ENCODE measurements at places on chromosomes 7 and 10. TPM values are rescaled to one million over a fixed set of nuclear protein-coding genes. Genes with fewer than 3 reads are reported as not detected.

DNA sequence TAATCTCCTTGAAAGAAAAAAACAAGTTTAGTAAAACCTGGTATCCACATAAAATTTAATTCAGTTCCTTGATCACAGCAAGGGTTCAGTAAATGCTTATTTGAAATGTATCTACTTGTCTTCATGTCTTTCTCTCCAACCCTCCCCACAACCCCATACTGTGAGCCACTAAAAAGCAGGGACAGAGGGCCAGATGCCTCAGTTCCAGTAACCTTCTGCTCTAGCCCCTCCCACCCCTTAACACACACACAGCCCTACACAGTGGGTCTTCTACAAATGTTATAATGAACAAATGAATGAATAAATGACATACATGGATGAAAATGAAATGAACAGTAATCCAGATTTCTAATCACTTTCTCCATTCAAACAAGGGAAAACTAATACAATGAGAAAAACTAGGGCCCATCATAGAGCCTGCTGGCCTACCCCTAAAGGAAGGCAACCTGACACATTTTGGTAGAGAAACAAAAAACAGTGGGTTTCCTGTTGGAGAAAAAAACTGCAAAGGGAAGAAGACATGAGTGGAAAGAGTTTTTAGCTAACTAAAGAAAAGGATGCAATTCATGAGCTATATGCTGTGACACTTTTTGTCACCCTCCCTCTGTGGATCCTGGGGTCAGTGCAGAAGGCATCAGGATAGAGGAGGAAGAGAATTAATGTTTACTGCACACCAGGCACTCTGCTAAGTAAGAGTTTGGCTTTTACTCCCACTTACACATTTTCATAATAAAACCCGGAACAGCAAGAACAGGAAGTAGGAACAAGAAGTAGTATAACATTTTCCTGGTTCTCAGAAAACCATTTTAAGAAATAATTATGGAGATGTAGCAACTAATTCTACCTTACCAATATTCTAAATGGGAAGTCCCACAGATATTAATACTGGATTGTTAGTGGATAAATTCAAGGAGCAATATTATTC, 38.1 kb downstream of the ELMO1 start:
- no peak for DNase-seq

DNA sequence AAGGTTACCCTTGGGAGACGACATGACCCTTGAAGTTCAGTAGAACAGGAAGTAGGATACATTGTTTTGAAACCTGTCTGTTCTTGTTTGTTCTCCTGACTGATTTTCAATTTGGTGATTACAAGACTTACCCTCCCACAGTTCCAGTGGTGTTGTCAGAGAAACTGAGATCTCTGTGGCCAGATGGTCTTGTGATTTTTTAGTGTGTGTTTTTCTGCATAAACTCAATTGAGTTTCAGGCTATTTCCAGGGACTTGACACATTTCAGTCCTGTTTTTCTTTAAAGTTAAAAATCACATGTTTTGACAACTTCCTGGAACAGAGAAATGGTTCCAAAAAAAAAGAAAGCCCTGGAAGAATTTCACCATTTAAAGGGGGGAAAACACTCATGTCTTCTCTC, 22.3 kb downstream of the PIK3CG start:
- no peak for DNase-seq

DNA sequence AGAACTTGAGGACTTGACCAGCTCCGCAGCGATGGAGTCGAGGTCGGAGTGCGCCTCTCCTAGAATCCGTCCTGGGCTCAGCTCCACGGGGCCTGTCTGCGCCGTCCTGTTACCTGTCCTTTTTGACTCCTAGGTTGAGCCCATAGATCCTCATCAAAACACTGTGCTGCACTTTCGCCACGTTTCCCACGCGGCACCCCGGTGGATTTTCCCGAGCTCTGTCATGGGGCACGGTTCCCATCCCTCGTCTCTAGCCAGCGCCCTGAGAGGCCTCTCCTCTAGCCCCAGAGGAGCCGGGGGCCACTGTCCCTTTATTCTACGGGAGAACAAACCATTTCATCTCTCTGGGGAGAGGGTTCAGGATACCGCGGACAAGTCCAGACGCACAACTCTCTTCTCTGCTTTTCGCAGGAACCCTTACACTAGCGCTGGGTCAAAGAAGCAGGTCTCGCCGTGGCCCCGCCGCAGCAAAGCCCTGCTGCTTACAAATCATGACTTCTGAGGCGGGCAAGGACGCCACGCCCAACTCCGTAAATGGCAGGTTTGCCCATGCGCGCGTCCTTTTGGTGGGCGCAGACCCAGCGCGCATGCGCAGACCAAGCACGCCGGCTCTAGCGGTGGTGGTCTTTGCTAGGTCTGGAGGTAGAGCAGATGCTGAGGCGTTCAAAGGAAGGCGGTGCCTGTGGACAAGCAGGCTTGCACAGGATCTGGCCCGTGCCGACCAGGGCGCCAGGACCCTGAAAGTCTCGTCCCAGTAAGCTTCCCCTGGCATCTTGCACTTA, 10.3 kb upstream of the ANKRD7 start:
- peak; percentile 95 for DNase-seq

GRCh38 chr7:727104-727805, at the start of gene PRKAR1B:
Gene PRKAR1B (minus strand): TSS chr7:727281. CDS start chr7:711505, 15,776 bp downstream.
- no peak for DNase-seq

GRCh38 chr10:69088471-69088769, 517 bp downstream of the SRGN start:
- DNase-seq: no peak

DNA sequence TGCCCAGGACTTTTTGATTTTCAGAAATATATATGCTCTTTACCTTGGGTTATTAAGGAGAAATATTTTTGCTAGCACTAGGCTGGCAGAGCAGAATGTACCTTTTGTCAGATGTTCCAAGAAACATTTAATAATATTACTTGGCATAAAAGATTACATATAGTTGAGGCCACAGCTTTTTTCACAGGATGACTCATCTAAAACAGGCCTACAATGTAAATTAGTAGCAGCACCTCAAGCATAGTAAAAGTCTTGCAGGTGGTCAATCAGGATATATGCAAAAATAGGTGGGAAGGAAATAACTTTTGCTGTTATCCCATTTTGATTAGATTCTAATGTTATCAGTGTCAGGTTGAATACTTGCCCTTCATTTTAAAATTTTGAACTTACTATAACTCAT, 14.9 kb upstream of the ITGB1 start:
- DNase-seq: no peak

- no peak for DNase-seq
Observed at GRCh38 chr10:43284341-43284910, 17.6 kb upstream of the RASGEF1A start.

- no peak for DNase-seq
Observed at GRCh38 chr10:64215088-64215487, 693.9 kb downstream of the REEP3 start.

- no peak for DNase-seq
Observed at GRCh38 chr10:14698111-14698828, 76.4 kb downstream of the FAM107B start.

DNA sequence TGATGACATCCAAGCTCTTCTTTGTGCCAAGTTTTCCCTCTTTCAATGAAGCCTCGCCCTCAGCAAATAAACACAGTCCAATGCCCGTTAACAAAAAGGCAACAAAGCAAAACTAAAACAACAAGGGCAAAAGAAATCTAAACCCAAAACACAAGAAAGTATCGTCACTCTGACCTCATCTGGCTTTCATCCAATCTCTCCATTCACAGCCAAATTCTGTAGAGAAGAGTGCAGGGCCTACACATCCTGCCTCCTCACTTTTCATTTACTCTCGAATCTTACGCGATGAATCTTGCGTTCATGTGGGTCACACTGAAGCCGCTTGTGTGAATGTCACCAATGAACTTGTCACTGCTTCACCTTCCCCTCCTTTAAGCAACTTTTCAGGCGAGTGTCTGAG, 15.9 kb upstream of the AKR1E2 start:
- peak; percentile 57 for DNase-seq

GRCh38 chr10:61166065-61166464, 222.1 kb upstream of the RHOBTB1 start:
- peak; percentile 13 for DNase-seq

DNA sequence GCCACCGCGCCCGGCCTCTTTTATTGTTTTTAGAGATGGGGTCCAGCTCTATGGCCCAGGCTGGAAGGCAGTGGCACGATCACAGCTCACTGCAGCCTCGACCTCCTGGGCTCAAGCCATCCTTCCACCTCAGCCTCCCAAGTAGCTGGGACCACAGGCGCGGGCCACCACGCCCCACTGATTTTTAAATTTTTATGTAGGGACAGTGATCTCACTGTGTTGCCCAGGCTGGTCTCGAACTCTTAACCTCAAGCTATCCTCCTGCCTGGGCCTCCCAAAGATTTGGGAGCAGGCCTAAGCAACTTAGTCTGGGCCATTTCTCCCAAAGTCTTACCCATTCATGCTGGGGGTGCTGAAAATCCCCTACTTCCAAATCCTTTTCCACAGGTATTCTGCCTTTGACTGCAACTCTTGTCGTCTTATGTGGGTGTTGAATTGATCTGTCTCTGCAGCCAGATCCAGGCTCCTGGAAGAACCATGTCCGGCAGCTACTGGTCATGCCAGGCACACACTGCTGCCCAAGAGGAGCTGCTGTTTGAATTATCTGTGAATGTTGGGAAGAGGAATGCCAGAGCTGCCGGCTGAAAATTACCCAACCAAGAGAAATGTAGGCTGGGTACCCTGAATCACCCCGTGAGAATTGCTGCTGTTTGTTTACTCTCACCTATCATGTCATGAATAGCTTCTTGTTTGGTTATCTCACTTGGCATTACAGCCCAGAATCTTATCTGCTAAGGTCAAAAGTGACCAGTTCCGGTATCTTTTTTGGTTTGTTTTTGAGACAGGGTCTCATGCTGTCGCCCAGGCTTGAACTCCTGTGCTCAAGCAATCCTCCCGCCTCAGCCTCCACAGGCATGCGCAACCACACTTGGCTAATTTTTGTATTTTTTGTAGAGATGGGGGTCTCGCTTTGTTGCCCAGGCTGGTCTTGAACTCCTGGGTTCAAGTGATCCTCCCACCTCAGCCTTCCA, 1.1 kb downstream of the ZDHHC4 start:
- no peak for DNase-seq

DNA sequence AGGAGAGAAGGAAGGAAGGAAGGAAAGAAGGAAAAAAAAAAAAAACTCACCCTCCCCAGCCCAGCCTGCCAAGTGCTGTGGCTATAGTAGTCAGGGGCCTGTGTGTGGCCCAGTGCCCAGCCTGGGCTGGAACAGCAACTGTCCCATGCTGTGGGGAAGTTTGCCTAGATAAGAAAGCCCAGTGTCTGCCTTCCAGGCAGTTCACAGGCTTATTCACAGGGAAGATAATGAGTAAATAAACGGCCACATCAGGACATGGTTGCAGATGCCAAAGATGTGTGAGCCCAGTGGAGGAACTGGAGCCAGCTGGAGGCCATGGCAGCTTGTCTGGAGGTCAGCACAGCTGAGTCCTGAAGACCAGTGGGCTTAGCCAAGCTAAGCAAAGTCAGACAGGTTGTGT, 132.4 kb upstream of the FOXK1 start:
- no peak for DNase-seq

GRCh38 chr7:143496263-143496662, 18.6 kb downstream of the TAS2R41 start:
- no peak for DNase-seq

DNA sequence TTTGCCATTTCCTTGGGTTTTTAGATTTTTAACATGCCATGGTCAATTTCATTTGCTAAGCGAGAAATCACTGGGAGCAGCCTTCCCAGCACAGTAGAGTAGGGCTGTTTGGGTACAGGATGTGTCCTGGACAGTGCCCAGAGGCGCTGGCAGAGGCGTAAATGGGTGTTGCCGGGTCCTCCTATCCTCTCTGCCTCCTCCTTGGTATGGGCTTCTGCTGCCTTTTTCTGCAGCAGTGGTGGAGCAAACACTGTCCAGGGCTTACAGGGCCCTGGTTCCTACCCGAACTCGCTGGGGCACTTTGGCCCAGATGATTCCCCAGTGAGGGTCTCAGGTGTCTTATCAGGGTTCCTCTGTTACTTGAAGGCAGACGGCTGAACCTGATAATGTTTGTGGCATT, 298.3 kb downstream of the RPS24 start:
- no peak for DNase-seq

DNA sequence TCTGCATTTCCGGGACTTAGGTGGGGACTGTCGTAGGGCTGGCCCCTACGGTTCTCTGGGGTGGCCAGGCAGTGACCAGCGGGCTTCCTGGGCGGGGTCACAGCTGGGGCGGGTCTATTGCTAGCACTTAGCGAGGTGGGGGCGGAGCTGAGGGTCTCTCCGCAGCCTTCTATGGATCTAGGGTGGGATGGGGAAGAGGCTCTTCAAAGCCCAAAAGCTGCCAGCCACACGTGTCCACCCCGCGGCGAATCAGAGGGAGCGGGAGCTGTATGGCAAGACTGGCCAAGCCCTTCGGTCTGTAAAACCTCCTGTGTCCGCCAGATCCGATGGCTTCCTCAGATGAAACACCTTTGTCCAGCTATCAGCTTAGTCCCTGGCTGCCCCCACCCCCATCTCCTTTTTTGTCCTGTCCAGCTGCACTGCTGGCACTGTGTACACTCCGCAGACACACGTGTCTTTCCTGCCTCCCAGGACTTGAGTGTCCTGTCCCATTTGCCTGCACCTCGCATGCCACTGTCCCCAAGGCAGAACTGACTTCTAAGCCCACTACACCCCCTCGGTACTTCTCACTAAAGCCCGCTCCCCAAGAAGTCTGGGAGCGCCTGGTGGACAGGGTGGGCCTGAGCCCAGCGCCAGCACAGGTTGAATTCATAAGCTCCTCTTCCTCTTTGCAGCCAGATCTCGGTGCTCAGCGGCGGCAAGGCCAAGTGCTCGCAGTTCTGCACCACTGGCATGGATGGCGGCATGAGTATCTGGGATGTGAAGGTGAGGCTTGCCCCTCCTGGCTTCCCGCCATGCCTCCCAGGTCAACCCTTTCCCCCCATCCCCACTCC, 14.8 kb downstream of the PDAP1 start:
- peak; percentile 34 for DNase-seq

DNA sequence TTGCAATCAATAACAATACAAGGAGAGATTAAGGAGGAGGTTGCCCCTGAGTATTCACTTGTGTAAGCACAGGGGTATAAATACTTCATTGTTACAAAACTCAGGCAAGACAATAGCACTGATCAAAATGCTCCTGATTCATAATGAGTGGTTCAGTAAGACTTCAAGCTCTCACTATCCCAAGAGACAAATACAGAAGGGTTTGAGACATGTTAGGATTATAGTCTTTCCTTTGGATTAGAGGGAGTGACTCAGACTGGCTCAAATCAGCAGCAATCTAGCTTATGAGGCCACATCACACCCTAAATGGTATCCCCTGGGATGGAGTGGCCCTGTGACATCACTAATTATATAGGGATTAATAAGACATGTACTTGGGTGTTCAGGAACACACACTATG, 167.2 kb upstream of the HGF start:
- no peak for DNase-seq

- DNase-seq: peak; percentile 67
Observed at GRCh38 chr10:103859161-103860086, 4.0 kb upstream of the SH3PXD2A start.

GRCh38 chr10:93913706-93914105, 19.9 kb downstream of the SLC35G1 start:
- no peak for DNase-seq

- peak; percentile 95 for DNase-seq
Observed at GRCh38 chr7:50449881-50450589, at the start of gene FIGNL1. Gene FIGNL1 (minus strand): TSS chr7:50450350. CDS start chr7:50447287, 3,063 bp downstream.

- peak; percentile 93 for DNase-seq
Observed at GRCh38 chr10:101000915-101001658, 1.5 kb downstream of the LZTS2 start.

The MYPN gene
- 0.43 TPM for total RNA-seq

The MOGAT3 gene
- total RNA-seq: 1.7 TPM

The GHRHR gene
- not detected for total RNA-seq
